ENCODE measurements at places on chromosomes 3 and 15.

DNA sequence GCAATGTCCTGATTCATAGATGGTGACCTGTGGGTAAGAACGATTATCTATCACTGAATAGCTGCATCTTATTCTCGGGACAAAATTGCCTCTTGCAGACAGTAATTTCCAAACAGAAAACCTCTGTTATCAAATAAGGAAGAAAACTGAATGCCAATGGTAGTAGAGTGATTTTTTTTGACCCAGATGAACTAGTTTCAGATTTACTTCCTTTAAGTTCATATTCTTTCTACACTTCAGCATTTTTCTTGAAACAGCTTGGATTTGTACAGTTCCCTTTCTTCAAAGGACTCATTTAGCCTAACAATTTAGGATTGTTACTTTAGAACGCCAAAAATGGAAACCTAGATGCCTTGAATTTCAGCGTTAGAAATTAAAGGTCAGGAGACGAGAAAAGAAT, 14.6 kb downstream of the ETV5 start:
- no peak for DNase-seq

DNA sequence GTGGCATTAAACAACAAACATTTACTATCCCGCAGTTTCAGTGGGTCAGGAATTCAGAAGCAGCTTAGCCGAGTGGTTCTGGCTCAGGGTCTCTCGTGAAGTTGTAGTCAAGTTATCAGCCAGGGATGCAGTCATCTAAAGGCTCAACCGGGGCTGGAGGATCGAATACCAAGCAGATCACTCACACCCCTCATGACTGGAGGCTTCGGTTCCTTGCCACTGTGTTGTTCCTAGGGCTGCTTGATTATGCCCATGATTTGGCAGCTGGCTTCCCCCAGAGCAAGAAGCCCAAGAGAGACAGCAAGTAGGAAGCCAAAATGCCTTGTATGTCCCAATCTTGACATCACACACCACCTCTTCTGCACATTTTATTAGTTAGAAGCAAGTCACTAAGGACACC, 33.9 kb upstream of the CDCP1 start:
- no peak for DNase-seq

GRCh38 chr3:149462581-149463011, 11.9 kb upstream of the TM4SF4 start:
- no peak for DNase-seq

- no peak for DNase-seq
These were observed 27.0 kb upstream of the DENND4A start for GRCh38 chr15:65818927-65819562.

GRCh38 chr3:170914690-170915089, 6.3 kb upstream of the EIF5A2 start:
- DNase-seq: no peak

DNA sequence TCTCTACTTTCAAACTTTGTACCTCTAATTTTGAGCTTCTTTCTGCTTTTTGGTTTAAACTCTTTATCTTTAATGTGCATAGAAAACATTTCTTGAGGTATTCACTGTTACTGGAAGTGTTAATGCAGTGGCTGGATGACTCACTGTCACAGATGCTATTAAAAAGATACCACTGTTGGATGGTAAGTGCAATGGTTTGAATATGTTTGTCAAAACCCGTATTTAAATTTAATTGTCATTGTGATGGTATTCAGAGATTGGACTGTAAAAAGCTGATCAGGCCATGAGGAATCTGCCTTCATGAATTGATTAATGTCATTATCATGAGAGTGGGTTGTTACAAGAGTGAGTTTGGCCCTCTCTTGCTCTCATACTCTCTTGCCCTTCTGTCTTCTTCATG, 70.6 kb downstream of the AP4E1 start:
- peak; percentile 29 for DNase-seq

GRCh38 chr15:85033148-85033547, 51.5 kb downstream of the PDE8A start:
- DNase-seq: no peak

GRCh38 chr3:43096761-43097160, 9.1 kb downstream of the POMGNT2 start:
- no peak for DNase-seq

- no peak for DNase-seq
These were observed 136.5 kb downstream of the MAP2K5 start for GRCh38 chr15:67678993-67679392.

DNA sequence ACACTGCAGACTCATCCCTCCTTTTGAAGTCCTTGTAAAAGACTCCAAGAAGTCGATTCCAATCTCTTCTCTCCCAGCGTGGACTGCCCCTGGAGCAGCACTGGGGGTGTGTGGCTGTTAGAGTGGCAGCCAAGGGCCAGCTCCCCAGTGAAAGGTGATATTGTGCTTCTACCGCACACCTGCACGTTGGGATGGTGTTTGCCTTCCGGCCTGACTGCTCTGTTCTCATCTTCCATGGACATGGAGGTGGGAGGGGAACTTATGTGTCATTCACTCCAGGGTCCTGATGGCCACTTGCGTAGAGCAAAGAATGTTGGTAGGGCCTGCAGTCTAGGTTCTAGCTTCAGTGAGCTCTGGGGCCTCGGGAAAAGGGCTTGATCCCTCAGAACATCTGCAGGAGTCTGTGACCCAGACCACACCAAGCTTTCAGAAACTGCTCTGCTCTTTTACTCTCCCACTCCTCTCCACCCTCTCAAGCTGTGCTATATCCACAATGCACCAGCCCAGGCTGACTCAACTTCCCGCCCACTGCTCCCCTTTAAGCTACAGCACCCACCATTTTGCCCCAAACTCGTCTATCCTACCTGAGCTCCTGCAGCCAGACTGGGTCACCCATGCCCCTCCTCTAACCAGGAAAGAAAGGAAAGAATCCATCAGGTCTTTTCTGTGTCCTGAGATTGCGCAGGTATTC, 31.3 kb downstream of the LIPC start:
- DNase-seq: no peak

DNA sequence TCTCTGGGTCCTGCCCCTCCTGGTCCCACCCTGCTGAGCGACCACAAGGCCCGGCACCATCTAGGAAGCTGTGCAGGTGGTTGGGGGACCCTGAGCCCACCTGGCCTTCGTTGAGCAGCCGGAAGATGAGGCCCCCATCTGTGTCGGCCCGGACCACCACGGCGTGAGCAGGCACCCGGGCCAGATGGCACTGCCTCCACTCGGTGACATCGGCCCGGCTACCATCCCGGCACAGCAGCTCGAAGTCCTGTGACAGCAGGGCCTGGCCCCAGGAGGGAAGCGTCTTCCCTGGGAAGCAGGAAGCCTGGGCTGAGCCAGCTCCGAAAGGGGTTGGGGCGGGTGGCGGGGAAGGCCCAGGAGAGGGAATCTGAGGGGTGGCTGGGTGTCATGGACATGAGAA, 12.6 kb downstream of the MELTF start:
- no peak for DNase-seq

DNA sequence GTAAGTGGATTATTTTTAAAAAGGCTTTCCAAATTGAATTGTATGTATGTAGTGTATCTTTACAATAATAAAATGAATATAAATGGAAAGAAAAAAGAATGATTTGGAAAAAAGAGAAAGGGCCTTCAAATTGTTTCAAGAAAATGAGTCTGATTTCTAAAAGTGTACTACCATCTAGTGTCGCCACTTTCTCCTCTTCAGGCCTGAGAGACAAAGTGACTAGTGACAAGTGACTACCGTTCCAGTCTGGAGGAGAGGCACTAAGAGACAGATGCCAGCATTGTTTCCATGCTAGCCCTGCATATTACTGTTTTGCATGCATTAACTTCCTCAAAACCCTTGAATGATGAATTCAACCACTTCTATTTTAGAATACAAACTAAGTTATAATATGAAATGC, 39.3 kb downstream of the P3H2 start:
- no peak for DNase-seq

DNA sequence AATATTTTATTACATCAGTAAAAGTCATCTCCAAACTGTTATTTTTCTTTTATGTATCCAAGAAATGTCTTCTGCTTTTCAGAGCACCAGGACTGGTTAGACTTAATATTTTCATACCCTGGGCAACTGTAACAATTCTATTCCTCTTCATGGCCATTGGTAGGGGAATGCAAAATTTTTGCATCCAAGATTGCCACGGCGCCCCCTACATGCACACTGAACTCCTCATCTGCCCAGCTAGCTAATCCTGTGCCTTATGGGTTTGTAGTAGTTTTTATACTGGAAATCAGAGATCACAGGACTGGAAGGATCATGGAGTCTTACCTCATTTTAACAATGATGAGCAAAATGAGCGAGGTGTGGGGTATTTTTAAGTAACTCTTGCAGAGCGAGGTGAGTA, 74.2 kb downstream of the CRTC3 start:
- DNase-seq: no peak

DNA sequence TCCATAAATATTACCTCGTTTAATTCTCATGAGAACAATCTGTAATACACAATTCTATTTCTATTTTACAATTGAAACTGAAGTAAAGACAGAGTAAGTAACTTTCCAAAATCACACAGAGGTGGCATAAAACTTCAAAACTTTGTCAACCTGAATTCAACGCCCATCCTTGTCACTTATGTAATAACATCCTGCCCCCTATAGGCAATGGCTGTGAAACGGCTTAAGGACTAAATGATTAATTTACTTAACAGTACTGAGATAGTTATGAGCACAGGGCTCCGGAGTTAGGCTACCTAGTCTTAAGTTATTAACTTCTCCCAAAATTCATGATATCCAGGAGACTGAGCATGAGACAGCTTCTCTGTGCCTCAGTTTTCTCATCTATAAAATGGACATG, 293.1 kb upstream of the CHRM5 start:
- DNase-seq: no peak

DNA sequence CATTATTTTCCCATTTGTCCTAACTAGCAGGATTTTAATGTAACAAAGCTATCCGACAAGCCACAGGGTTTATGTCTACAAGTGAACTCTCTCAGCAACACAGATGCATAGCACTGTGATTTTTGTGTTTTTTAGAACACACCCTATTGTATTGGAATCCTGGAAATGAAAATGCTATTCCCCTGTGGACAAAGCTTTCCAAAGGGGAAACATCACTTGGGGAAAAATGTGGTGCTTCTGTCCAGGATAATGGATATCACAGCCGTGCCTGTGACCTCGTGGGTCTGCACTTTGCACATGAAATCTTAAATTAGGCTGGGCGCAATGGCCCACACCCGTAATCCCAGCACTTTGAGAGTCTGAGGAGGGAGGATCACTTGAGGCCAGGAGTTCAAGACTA, 60.6 kb downstream of the EFCAB12 start:
- no peak for DNase-seq

DNA sequence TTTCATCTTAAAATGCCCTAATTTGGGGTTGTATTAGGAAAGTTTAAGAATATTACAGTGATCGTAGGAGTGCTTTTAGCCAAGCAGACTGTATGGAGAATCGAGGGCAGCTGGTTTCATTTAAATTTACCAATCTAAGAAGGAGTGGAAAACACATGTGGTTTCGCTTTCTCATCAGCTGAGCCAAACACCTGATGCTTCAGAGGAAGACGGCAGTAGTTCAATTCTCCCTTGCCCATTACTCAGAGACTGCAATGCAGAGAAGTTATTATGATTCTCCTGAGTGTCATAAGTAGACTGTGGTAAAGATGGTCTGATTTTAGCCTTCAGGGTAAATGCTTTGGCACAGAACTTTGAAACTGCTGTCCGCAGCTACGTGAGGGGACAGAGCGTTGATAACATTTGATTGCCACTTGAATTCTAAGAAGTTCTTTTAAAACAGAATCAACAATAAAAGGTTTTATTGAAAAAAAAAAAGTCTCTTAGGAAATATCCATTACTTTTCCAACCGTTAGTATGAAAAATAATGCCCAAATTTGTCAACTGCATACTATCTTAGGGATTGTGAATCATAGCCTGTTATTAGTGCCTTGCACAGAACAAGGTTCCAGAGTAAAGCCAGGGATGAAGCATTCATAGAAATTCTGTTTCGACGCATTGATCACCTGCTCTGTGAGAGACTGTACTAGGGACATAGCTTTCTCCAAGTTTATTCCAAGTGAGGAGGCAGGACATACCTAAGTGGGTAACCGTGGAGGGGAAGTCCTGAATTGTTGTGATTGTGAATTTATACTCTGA, 25.6 kb downstream of the LYSMD4 start:
- peak; percentile 68 for DNase-seq

DNA sequence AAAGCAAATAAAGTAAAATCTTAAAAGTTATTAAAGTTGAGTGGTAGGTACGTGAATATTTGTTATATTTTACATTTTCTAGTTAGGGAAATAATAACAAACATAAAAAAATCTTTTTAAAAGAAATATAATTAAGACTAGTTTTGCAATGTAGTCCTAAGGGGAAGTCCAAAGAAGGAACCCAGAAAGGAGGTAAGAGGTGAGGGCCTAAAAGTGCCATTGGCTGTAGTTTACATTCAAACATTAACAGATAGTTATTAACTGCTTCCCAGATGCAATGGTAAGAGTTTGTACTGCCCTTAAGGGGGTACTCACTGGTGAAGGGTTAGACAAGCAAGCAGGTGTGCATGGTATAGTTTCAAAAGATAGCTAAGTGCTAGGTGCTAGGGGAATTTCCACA, 79.2 kb downstream of the B3GALNT1 start:
- DNase-seq: no peak

DNA sequence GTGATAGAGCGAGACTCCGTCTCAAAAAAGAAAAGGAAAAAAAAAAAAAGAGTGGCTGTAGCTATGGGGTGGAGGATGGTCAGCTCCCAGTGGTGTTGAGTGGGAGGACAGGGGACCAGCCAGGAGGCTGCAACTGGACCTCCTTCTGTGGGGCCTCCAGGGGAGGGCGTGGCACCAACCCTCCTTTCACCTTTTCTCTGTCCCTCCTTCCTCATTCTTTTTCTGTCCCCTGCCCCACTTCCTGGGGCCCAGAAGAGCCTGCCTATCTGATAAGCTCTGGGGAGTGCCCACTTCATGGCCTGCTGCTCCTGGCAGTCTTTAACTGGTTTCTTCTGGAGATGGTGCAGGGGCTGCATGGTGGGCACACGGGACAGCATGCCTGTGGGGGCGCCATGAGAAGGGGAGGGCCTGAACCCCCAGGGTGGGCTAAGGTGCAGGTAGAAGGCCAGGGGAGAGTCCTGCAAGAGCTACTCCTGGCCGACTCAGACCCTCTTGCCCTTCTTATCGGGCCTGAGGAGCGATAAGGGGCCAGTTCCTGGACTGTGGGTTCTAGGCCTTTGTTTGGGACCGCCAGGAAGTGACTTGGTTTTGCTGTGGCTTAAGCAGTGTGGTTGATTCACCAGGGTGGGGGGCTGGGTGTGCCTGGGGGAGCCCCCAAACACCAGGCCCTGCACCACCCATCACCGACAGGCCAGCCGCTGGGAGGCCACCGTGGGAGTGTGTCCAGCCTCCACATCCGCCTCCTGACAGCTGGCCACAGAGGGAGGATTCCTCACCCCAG, 49.4 kb upstream of the FLNB start:
- no peak for DNase-seq

GRCh38 chr3:66507423-66508260, 6.8 kb upstream of the LRIG1 start:
- DNase-seq: no peak

GRCh38 chr3:24138876-24139256, 193.8 kb downstream of the NR1D2 start:
- DNase-seq: no peak

DNA sequence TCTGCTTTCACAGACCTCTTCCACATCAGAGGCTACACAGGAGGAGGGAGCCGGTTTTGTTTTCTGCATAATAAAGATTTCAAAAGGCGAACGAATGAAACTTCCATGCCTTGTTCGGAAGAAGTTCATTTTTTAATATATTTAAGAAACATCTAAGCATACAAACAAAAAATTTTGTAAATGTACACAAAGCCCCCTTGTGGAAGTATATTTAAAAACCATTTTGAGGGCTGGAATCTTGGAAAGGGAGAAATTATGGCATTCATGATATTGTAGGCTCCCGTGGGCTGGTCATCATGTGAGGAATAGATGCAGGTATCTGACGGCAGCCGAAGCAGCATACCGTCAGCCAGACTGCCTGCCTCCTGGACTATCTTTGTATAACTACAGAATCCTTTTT, 90.4 kb downstream of the MECOM start:
- DNase-seq: no peak
